CD4-positive, alpha-beta T cell treated with Interleukin-4 for 4 hours (primary cell): ENCODE measurements at places on chromosomes 5 and 9.

- no peak for DNase-seq
Measured at GRCh38 chr5:123579410-123579809, 67.4 kb downstream of the CSNK1G3 start.

GRCh38 chr9:72773570-72773969, 179.3 kb downstream of the ALDH1A1 start:
- DNase-seq, result no peak

GRCh38 chr5:31935496-31936369, 238.4 kb downstream of the GOLPH3 start:
- no peak for DNase-seq

DNA sequence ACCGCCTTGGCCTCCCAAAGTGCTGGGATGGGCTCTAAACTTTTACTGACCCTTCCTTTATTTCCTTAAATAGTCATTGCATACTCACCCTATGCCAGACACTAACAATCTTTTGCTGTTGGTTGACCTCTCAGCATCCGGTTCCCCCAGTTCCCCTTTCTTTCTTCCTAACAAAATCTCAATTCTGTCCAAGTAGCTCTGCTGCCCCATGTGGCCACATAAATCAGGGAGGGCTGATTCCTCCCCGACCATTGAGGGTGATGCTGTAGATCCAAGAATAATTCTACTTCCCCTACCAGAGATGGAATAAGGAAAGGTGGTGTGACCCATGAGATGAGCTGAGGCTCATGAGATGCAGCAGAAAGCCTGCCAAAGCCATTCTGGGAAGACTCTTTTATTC, 315.3 kb upstream of the MSX2 start:
- no peak for DNase-seq

DNA sequence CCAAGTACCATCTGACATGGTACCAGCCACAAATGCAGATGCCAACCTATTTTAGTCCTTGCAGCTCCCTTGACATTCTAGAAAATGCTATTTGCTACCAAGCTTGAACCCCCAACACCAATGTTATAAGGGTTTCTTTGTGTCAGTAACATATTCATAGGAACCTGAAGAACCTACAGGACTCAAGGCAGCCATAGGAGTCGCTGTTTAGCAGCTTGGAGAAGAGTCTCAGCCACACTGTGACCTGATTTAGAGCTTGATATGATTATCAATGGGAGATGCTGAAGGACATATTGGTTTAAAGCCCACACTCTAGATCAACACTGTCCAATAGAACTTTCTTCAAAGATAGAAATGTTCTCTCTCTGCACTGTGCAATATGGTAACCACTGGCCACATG, 6.4 kb upstream of the ZFR start:
- DNase-seq, result no peak
